ENCODE measurements at places on chromosomes 2 and 18.
A peak's percentile ranks its signal among the peaks of the same experiment; 100 is the strongest.

DNA sequence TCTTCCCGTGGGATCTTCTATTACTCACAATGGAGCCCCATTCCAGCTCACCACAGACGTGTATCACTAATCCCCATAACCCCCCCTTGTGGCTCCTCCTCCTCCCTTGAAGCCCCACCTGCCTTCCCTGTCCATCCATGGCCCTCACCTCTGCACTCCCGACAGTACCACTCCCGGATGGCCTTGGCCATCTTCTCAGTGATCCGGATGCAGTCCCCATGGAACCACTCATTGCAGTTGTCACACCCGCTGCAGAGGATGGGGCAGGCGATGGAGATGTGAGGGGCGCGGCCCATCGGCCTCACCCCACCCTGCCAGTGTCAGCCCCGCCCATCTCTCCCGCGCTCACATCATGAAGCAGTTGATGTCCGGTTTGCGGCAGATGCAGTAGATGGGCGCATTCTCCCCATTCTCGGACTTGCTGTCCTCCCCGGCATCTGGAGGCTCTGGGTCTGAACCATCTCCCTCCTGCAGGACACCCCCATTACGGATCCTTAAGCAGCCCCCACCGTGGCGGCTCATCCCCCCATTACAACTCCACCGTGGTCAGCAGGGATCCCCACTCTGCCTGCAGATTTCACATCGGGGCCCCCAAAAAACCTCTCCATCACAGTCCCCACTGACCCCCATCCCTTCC is 983 bp downstream of the CXXC1 start:
- peak; percentile 38 for DNase-seq

- peak; percentile 27 for DNase-seq
Measured at GRCh38 chr2:42569116-42569711, 782 bp downstream of the MTA3 start.

- no peak for DNase-seq
Measured at GRCh38 chr2:64402876-64403275, 51.1 kb upstream of the LGALSL start.

- DNase-seq = no peak
Measured at GRCh38 chr2:216560838-216561270, 62.2 kb downstream of the RPL37A start.

DNA sequence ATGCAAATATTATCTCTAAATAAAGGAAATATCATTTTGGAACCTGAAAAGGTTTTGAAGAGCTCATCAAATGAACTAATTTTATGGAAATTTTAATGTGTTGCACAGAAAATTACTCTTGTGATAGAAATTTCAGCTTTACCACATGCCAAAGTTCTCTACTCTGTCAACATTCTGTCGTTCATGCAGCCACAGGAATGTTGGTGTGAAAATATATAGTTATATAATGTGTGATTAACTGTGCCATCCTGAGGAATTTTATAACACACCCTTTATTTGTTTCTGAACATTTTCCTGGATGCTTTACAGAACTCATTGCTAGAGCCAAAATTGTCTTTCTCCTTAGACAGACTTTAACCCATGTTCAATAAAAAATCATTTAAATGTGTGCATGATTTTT is 202.5 kb upstream of the SLC8A1 start:
- DNase-seq = no peak

- DNase-seq = no peak
Measured at GRCh38 chr2:178506101-178506500, 25.8 kb downstream of the PLEKHA3 start.

- no peak for DNase-seq
Measured at GRCh38 chr2:44324971-44325426, 36.3 kb downstream of the PREPL start.

GRCh38 chr2:204401114-204401513 is 144.2 kb upstream of the PARD3B start:
- no peak for DNase-seq

- DNase-seq = no peak
Measured at GRCh38 chr18:52570975-52571374, 231.0 kb downstream of the DCC start.

DNA sequence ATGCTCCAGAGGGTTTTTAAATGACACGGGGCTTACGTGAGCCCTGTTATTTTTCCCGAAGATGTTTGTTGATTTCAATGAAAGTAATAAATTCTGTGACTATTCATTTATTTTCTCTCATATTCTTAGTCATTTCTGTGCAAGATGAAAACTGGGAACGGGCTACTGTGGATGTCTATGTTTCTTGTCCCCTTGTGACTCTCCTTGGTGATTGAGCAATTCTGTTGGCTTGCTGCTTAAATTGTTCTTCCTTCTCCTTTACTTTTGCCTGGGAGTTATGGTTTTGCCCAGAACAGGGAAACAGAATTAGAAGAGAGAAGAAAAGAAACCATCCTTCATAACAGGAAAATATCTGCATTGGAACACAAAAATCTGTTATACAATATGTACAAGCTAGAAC is 508.2 kb upstream of the DSEL start:
- no peak for DNase-seq

DNA sequence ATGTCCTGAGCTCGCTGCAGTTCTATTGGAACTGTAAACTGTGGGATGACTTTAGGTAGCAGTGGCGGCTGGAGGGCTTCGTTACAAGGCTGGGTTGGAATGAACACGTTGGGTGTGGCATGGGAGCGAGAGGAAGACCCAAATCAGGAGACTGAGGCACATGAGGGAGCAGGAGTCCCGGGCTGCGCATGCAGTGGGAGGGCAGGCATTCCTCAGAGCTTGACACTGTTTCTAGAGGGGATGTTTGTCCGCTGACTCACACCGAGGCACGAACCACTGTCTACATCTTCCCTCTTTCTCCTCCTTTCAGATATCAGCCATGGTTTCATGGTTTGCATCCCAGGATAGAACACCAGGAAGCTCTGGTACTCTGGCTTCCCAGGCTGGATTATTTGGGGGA is 40.6 kb upstream of the LAMA1 start:
- DNase-seq = no peak
